ENCODE measurements at places on chromosomes 2 and 18.
A peak's percentile ranks its signal among the peaks of the same experiment; 100 is the strongest.

DNA sequence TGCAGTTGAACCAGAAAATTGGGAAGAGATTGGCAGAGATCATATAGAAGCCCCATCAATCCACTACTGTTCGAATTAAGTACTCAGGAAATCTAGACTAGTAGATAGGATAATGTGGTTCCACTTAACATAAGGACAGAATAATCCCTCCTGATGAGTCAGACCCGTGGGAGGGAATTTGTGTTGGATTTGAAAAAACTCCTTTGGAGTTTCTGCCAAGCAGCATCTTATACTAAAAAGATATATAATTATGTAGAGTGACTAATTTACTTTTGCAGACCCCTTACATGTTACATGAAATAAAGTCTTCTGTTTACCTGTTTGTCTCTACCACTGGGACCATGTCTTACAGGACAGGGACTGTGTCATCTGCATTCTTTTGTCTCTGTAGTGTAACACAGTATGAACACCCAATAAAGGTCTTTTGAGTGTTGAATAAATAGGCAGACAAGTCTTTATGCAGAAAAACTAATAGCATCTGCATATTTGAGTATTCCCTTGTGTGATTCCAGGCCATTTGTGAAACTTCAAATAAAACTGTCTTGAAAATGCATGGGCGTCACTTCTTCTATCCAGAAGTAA, 122.6 kb upstream of the DNAJC10 start:
- peaks cover 12% of the 10 kb centered on the region for H3K27me3 ChIP-seq
- H3K4me1 ChIP-seq = no peaks in the 10 kb centered on the region
- no peak overlapping the region for H3K4me3 ChIP-seq
- no peak for DNase-seq

DNA sequence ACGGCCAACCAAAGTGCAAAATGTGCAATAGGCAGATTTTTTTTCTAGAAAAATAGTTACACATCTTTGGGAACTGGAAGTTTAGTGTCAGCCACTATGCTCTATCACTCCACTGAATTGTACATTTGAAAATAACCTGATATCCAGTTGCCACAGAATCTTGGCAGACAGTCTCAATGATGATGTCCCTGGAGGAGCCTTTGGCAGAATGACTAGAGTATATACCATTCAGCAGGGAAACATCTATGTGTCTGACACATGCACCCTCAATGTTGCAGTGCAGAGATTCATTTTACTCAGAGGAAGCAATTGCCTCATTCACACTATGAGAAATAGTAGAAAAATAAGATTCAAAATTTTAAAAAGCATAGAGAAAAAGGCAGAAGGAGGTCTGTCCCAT, 475.8 kb downstream of the LRRTM4 start:
- H3K36me3 ChIP-seq = no peaks in the 10 kb centered on the region
- DNase-seq = no peak
- H3K27ac ChIP-seq = no peak overlapping the region
- no peaks in the 10 kb centered on the region for H3K27me3 ChIP-seq

DNA sequence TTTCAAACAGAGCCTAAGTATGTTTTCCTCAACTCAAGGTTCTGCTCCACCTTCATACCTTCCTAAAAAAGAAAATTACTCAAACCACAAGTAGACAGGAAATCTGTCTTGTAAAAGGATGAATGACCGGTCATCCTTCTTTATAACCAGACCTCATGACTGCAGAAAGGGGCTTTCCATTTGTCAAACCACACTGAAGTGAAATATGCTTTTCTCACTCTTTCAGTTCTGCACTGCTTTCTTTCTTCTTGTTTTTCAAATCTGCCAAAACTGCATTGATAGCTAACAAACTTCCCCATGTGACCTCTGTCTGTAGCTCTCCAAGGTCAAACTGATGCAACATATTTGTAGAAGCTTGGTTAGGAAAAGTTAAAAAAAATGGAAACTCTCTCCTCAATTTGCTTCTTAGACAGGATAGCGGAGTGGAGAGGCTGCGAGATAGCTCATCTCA, 308.9 kb upstream of the CCDC68 start:
- peak overlapping the region; percentile 98 for H3K27ac ChIP-seq
- H3K4me3 ChIP-seq = peak overlapping the region; percentile 69
- peaks cover 44% of the 10 kb centered on the region for H3K36me3 ChIP-seq
- peaks cover 59% of the 10 kb centered on the region for H3K4me1 ChIP-seq
- no peaks in the 10 kb centered on the region for H3K27me3 ChIP-seq

- H3K4me1 ChIP-seq = no peaks in the 10 kb centered on the region
- H3K4me3 ChIP-seq = no peak overlapping the region
- H3K36me3 ChIP-seq = no peaks in the 10 kb centered on the region
- no peaks in the 10 kb centered on the region for H3K27me3 ChIP-seq
- no peak overlapping the region for H3K27ac ChIP-seq
- DNase-seq = no peak
Measured at GRCh38 chr2:204298404-204298803, 246.9 kb upstream of the PARD3B start.

DNA sequence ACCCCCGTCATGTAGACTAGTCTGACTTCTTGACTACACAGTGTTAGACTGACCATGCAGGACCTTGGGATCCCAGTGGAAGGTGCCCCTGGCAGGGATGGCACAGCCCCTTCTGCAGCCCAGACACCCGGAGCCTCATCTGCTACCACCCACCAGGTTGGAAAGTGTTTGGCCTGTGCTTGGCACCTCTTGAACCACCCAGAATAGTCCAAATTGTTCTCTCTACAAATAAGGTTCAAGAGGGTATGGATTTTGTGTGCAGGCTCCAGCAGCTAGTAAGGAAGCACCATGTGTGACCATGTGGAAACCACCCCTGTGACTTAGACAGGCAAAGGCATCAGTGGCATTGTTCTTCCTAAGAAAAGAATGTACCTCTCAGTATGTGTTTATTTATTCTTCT, 18.4 kb downstream of the L3MBTL4 start:
- no peak overlapping the region for H3K4me3 ChIP-seq
- H3K27me3 ChIP-seq = no peaks in the 10 kb centered on the region
- no peak overlapping the region for H3K27ac ChIP-seq
- H3K36me3 ChIP-seq = no peaks in the 10 kb centered on the region

DNA sequence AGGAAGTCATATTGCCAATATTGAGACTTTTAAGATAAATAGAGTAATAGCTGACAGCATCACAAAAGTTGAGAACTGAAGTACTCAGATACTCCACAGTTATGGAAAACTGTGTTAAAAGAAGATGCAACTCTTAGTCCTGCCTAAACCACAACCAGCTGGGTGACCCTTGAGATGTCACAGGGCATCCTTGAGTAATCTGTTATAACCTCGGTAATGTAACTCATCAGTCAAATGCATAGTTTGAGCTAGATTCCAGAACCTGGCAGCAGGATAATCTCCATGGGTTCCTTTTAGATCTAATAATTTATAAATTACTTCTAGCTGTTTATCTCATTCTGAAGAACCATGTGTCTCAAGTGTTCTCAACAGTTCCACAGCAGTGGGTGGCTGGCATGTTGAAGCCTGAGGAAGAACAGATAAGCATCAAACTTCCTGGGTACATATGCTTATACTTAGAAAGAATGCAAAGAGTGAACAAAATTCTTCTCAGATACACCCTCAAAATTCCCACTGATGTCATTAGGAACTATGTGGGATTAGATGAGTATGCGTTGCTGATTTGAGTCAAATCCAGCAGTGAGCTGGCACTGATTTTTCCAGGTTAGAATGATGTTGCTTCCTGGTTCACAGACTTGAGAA, 304.1 kb upstream of the ERBB4 start:
- H3K4me1 ChIP-seq = no peaks in the 10 kb centered on the region
- H3K4me3 ChIP-seq = no peak overlapping the region
- peaks cover 7% of the 10 kb centered on the region for H3K27me3 ChIP-seq
- DNase-seq = no peak

- no peak overlapping the region for H3K4me3 ChIP-seq
- no peaks in the 10 kb centered on the region for H3K36me3 ChIP-seq
- no peaks in the 10 kb centered on the region for H3K4me1 ChIP-seq
- H3K27me3 ChIP-seq = peaks cover 3% of the 10 kb centered on the region
- no peak for DNase-seq
Measured at GRCh38 chr2:212858496-212858895, 292.9 kb downstream of the IKZF2 start.

GRCh38 chr2:127857265-127857808, 618 bp downstream of the POLR2D start:
- peaks cover 2% of the 10 kb centered on the region for H3K36me3 ChIP-seq
- H3K27me3 ChIP-seq = no peaks in the 10 kb centered on the region
- peak overlapping the region; percentile 79 for H3K27ac ChIP-seq
- DNase-seq = peak; percentile 17

GRCh38 chr18:35282353-35282752, 7.7 kb downstream of the ZSCAN30 start:
- no peak overlapping the region for H3K27ac ChIP-seq
- DNase-seq = no peak
- H3K27me3 ChIP-seq = no peaks in the 10 kb centered on the region
- H3K4me3 ChIP-seq = no peak overlapping the region
- peaks cover 15% of the 10 kb centered on the region for H3K36me3 ChIP-seq

DNA sequence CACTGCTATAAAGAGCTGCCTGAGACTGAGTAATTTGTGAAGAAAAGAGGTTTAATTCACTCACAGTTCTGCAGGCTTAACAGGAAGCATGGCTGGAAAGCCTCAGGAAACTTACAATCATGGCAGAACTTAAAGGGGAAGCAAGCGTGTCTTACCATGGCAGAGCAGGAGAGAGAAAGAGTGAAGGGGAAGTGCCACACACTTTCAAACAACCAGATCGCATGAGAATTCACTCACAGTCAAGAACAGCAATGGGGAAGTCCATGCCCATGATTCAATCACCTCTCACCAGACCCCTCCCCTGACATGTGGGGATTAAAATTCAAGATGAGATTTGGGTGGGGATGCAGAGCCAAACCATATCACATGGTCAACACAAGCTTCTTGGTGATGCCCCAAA, 34.7 kb upstream of the CDK5R2 start:
- H3K27ac ChIP-seq = no peak overlapping the region
- H3K27me3 ChIP-seq = peaks cover 12% of the 10 kb centered on the region
- H3K4me1 ChIP-seq = peaks cover 2% of the 10 kb centered on the region
- DNase-seq = no peak

DNA sequence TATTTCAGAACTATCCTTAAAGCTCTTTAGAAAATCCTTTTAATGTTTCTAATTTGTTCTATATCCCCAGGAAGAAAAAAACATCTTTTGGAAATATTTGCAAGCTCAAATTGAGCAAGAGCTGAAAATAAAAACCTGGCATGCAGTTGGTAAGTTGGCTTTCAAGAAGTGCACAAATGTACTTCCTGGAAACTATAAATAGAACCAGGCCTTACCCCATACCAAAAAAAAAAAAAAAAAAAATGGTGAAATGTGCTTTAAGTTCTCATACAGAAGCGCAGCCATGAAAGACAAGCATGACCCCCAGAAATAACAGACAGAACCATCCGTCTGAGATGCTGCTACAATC, 178.5 kb downstream of the HDAC4 start:
- H3K27ac ChIP-seq = no peak overlapping the region
- peak overlapping the region; percentile 35 for H3K4me3 ChIP-seq
- peaks cover 26% of the 10 kb centered on the region for H3K4me1 ChIP-seq

DNA sequence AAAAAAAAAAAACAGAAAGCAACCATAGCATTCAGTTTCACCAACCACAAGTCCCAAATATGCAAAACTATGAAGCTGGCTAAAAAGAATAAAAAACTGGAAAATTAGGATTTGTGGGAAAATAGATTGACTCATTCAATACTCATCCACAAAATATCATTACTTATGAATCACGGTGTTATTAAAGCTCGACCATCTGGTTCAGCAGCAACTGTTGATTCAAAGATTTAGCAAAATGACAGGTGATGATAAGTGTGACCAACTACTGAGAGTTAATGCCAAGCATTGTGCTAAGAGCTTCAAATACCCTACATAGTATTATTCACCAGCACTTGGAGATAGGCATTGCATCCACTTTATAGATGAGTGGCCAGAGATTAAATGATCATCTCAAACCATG, 26.2 kb upstream of the XDH start:
- H3K27me3 ChIP-seq = peaks cover 10% of the 10 kb centered on the region
- no peaks in the 10 kb centered on the region for H3K36me3 ChIP-seq
- H3K4me1 ChIP-seq = no peaks in the 10 kb centered on the region
- no peak for DNase-seq

DNA sequence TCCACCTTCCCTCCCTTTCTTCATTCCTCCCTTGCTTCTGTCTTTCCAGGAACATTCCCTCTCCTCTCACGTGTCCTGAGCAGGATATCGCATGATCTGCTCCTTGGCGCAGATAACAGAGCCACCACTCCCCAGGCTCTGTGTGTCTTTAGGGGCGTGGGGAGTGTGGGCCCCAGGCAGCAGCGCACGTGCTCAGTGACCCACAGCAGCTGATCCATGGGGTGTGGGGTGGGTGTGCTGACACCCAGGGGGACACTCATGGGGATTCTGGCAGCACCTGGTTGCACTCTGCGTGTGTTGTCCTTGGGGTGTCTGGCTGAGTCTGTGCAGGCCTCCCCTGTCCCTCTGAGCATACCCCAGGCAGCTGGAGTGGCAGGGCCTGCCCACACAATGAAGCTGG, 9.9 kb upstream of the FOSL2 start:
- H3K27me3 ChIP-seq = peaks cover 5% of the 10 kb centered on the region
- H3K36me3 ChIP-seq = no peaks in the 10 kb centered on the region
- H3K27ac ChIP-seq = no peak overlapping the region
- DNase-seq = no peak

DNA sequence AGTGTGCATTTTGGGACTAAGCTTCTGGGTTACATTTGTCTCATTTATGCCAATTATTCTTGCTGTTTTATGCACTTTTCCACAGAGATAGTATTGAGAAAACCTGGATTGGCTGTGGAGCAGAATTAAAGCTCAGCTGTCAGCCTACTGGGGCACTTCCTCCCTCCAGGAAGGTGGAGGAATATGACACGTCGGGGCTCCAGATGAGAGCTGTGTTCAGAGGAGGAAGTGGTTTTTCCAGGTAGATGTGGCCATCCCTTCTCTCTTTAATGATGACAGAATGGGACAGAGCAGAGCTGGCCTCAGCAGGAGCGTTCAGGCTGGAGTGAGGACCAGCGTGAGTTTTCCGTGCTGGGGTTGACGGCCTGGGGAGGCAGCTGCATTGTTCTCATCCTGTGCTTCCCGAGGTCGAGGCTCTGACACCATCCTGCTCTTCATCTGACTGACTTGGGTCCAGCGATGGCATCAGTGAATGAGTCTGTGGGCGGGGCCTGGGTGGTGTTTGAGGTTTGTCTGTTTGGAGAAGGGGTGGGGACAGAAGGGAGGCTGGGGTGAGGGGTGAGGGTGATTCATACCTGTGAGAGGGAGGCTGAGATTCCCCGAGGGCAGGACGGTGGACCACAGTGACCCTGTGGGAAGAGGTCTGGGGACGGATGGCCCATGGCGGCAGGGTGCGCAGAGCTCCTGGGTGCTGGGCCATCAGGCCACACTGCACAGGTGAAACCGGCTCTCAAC, 207.0 kb downstream of the LDLRAD4 start:
- no peaks in the 10 kb centered on the region for H3K4me1 ChIP-seq
- DNase-seq = no peak
- H3K36me3 ChIP-seq = no peaks in the 10 kb centered on the region
- no peak overlapping the region for H3K27ac ChIP-seq
- H3K4me3 ChIP-seq = no peak overlapping the region
- H3K27me3 ChIP-seq = peaks cover 15% of the 10 kb centered on the region

Data from memory B cell (primary cell).